ENCODE measurements at places on chromosomes 16 and 17.

DNA sequence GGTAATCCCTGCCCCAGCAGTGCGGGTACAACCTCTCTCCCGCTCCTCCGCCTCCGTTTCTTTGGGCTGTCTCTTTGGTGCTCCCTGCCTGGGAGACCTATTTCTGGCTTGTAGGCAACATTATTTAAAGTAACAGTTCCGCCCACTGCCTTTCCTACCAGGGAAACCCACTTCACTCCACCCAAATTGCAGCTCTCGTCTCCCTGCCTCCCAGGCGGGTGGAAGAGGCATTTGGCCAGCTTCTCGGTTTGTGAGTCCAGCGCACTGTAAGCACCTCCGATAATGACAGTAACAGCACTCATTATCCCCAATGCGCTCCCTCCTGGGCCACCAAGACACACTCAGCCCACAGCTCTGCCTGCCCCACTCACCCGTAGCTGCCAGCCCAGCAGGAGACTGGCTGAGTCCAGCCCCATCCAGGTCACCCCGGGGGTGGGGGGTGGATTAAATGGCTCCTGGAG lies 165.1 kb upstream of the CDC42EP4 start:
- no peak for DNase-seq

GRCh38 chr16:49859125-49859811 lies 3.4 kb upstream of the ZNF423 start:
- peak; percentile 15 for DNase-seq

DNA sequence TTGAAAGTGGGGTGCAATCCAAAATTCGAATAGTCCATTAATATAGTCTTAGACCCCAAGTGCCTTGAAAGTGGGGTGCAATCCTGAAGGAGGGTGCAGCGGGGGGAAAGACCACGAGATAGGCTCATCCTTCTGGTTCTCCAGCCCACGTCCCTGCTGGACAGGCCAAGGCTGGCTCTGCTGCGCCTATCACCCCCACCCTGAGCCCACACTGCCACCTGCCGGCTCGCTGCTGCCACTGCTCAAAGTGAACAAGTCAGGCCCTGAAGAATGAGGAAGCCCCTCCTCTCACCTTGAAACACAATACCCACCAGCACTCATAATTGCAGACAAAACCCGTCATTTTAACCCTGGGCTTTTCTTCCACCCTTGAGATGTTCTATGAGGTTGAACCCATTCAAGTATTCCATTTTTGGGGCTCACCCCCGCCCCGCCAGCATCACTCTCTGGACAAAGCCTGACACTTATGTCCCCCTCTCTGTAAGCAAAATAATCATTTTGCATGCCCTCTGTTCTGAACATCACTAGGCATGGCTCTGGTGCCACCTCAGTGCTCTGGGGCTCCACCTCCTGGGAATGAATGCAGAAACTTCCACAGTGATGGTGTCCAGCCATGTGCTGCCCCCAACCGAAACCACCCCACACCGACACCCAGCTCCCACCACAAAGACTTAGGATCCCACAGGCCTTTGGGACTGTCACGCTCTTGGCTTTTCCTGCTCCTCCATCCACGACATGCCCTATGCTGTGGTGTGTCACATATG lies 56.8 kb downstream of the BEAN1 start:
- peak; percentile 50 for DNase-seq

- no peak for DNase-seq
Observed at GRCh38 chr17:73342541-73343167, 30.9 kb upstream of the CDC42EP4 start.

DNA sequence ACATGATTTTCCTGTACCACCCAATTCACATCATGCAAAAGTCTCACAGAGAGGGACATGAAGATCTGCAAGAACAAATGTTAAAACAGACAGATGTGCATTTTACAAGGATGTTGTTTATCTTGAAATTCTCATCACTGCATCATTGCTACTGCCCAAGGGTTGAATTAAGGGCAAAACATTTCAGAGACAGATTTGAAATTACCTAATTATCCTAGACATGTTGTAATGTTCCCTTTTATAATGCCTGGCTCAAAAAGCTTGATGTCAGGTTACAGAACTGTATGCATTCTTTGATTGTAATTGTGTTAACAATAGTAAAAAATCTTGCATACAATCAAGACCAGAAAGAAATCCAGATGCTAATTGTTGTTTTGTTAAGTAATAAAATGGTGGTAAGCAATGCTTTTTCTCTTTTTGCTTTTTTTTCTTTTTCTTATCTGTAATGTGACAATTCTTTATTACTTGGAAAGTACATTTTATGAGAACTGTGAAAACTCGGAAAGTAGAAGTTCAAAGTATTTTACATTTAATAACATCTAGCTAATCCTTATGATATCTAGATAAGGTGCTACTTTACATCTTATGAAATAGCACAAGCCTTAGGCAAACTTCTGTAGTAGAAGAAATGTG lies 3.6 kb upstream of the DUSP14 start:
- no peak for DNase-seq

DNA sequence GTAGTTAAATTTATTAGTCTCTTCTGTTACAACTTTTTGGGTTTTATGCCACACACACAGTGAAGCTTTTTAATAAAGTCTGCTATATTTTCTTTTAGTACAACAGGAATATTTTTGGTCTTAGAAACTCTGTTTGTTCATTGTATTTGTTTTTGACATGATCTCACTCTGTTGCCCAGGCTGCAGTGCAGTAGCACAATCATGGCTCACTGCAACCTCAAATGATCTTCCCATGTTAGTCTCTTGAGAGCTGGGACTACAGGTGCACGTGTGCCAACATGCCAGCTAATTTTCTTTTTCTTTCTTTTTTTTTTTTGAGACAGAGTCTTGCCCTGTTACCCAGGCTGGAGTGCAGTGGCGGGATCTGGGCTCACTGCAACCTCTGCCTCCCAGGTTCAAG lies 27.1 kb downstream of the PPM1D start:
- no peak for DNase-seq

DNA sequence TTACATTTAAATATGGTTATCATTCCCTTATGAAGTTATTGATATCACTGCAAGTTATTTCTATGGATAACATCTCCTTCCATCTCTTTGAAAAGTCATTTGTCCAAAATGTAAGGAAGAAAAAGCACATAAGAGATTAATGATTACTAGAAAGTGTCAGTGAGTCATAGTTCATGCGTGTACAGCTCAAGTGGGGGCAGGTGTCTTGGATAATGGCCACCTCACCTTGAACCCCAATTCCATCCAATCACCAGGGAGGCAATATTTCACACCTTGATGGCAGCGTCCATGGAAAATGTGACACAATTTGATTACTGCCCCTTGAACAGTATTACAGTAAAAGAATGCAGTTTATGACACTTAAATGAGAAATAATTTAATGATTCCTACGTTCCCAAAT lies 358.3 kb upstream of the SOX9 start:
- no peak for DNase-seq

DNA sequence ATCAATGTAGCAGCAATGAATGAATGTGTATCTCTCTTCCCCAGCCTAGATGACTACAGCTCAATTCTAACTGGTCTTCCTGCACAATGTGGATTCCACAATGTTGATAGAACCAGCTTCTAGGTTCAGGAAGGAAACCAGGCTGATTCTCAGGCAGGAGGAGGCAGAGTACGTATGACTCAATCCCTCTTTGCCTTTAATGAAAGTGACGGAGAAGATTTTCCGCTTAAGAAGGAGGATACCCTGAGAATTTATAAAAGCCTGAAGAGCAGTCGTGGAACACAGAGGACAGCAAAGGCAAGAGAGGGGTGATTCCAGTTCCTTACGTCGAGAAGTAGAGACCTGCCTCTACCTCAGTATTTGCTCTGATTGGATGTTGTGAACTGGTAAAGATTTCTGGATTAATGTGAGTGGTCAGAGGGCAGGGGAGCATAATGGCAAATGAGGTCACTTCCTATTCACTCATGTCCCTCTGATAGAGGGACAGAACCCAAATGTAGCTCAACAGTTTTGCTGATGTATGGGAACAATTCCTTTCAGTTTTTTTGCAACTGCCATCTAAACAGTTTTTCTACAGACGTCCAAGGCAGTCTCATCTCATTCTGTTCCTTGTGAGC lies 15.0 kb upstream of the SLC16A11 start:
- DNase-seq, result no peak
